ENCODE measurements at places on chromosomes 7 and 10.

GRCh38 chr10:28698075-28698474 lies 20.8 kb downstream of the BAMBI start:
- no peak for DNase-seq

DNA sequence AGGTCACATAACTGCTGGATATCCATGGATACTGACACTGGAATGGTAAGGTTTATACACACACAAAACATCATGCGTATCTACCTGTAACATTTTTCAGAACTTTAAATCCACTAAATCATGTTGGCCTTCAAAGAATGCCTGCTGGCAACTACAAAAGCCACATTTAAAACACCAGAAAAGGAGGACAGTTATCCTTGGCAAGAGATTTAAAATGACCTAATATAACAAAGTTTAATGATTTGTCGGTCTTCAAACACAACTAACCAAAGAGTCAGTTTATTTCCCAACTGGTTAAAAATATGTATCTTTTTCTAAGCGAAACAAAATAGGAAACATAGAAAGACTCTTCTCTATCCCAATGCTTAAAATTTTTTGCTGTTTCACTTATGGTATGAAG lies 24.0 kb downstream of the WAPL start:
- no peak for DNase-seq

- no peak for DNase-seq
Measured at GRCh38 chr7:29500719-29501118, 62.9 kb upstream of the PRR15 start.

DNA sequence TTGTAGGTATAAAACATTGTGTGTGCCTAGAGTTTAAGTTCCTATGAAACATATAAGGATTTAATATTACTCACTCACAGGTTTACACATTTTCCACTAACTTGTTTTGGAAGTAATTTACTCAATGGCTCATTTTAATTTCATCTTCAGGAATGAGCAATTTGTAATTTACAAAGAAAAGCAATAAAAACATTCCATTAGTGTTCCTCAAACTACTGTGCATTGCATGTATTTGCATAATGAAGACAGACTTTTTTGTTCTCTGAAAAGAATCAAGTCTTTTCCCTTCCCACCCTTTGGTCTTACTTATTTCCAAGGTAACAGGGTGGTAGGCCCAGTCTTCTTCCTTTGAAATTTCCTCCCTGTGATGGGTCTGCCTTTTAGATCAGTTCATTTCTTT lies 61.2 kb downstream of the EPDR1 start:
- DNase-seq = no peak

DNA sequence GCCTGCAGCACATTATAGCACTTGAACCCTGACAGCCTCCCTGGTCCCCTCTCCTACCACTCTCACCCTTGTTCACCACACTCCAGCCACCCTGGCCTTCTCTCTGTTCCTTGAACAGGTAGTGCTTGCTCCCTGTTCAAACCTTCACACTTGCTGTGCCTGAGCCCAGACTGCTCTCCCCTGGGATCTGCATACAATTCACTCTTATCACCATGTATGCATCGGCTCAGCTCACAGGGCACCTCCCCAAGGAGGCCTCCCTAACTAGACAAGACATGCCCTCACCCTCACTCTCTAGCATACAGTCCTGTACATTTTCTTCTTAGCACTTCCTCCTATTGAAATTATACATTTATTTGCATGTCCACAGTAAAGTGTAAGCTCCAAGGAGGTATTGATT lies 59.3 kb downstream of the FAM13C start:
- DNase-seq = no peak

DNA sequence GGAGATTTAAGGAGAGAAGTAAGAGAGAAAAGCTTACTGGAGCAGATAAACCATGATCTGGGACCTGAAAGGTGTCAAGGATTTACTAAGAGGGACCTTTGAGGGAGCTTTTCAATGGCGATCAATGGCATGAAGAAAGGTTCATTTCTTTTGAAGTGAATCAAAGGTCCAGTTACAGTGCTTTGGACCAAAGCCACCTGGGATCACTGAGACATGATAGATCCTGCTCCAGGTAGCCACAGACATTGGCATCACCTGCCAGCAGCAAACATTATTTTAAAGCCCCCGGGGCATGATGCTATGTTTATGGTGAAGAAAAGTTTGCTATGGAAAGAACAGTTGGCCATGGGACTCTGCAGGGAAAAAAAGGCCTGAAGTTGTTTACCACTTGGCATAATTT lies 109.4 kb downstream of the SLC25A13 start:
- no peak for DNase-seq

- DNase-seq = no peak
Measured at GRCh38 chr10:9596368-9596920, 1421.2 kb upstream of the CELF2 start.

Measured in activated naive CD8-positive, alpha-beta T cell treated with anti-CD3 and anti-CD28 coated beads, Interleukin-2, amount 50 U/mL, for 24 hours (primary cell).